ENCODE measurements at places on chromosomes 7 and 10.

GRCh38 chr10:58266826-58267712, 625 bp downstream of the IPMK start:
- DNase-seq = peak; percentile 47

DNA sequence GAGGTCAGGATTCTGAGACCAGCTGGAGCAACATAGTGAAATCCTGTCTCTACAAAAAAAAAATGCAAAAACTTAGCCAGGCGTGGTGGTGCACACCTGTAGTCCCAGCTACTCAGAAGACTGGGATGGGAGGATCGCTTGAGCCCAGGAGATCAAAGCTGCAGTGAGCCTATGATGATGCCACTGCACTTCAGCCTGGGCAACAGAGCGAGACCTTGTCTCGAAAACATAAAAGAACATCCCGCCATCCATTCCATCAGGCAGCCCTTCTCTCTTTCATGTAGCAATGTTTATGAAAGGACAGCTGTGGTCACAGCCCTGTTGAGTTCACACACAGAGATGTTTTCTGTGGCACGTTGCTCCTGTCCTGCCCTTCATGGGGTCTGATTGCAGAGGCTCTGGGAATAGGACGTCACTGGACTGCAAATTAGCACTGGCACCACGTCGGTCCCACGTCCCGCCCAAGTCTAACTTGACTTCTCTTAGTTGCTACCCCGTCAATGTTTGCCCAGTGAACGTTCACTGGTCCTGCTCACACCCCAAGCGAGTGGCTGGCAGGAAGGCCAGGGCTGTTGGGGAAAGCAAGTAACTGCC, 64.5 kb upstream of the MYL10 start:
- DNase-seq = no peak

DNA sequence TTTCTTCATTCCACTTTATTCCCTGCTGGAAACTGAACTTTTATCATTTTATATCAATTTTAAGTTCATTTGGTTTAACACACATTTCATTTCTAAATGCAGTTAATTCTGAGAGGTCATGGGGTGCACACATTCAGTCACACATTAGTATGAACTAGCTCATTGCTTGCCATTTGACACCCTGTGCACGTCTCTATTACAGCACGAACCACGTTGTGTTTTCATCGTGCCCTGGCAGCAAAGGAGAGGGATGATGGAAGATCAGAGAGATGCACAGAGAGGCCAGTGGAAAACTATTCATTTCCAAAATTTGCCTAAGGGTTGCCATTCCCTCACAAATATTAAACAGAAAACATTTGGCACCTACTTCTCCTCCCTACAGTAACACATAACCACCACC, 45.4 kb downstream of the CTNNA3 start:
- no peak for DNase-seq

GRCh38 chr7:127539116-127539515, 46.3 kb downstream of the GCC1 start:
- no peak for DNase-seq

- no peak for DNase-seq
These were observed 3.0 kb downstream of the IKZF1 start for GRCh38 chr7:50307368-50308032.

GRCh38 chr10:71725998-71726579, 6.5 kb upstream of the C10orf105 start:
- peak; percentile 56 for DNase-seq

DNA sequence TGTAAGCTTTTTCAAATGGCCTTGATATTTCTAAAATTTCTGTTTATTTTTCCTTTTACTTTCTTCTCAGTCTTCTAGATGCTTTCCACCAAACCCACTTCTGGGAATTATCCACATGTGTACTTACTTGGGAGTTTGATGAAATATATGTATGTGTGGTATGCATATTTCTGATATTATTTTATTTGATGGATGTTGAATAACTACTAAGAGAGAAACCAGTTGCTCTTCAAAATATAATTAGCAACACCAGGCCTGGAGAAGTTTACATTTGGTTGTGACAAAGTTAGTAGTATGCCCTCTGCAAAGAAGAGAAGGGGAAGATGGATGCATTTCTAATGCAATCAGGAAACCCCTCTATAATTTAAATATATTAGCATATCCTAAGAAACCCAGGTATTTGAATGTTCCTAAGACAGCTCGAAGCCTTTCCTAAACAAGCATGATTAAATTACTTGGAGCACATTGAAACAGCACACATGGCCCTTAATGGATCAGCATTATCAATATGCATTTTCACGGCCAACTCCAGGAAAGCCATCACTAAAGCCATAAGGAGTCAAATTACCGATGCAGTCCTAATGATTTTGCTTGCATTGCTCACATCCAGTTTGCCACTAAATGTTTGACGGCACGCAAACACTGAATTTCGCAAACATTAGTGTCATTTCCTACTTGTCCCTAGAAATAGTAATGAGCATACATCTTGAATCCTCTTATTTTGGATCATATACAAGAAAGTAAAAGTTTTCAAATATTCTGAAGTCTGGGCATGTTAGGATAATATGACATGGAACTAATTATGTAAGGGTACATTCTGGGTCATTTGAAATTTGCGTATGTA, 393.8 kb downstream of the EXOC4 start:
- DNase-seq = no peak

- DNase-seq = no peak
These were observed 3.8 kb downstream of the CLIP2 start for GRCh38 chr7:74292757-74293576.

GRCh38 chr10:3750854-3751253, 34.2 kb downstream of the KLF6 start:
- no peak for DNase-seq

GRCh38 chr10:100000109-100000644, 9.6 kb downstream of the DNMBP start:
- no peak for DNase-seq

DNA sequence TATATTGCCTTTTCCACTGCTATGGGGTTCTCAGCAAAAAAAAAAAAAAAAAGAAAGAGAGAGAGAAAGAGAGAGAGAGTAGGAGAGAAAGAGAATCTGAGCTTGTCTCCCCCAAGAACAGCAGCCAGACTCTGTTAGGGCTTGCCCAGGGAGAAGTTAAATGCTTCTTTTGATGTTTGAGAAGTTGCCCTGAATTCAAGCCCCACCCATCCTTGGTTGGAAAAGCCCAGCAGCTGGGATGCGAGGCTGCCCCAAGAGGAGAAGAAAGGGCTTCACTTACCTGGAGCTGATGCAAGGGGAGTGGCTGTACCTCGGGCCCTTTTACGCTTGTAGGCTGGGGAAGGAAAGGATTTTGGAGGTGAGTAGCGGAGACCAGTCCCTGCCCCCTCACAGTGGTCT, 20.9 kb upstream of the MGMT start:
- DNase-seq = no peak

DNA sequence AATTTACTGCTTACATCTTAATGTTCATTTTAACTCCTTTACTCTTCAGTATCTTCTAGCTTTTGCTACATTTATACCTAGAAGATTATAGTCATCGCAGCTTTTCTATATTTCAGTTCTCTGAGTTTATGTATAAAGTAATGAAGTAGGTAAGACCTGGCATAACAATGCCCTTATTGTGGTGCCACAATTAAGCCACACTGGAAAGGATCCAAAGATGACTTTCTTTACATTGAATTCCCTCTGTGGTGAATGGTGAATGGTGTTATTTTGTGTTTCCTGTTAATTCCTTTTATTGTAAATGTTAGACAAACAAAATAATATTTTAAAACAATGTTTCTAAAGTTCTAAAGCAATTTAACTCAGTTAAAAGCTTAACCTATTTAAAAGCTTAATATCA, 36.2 kb downstream of the SEMA3D start:
- DNase-seq = no peak

DNA sequence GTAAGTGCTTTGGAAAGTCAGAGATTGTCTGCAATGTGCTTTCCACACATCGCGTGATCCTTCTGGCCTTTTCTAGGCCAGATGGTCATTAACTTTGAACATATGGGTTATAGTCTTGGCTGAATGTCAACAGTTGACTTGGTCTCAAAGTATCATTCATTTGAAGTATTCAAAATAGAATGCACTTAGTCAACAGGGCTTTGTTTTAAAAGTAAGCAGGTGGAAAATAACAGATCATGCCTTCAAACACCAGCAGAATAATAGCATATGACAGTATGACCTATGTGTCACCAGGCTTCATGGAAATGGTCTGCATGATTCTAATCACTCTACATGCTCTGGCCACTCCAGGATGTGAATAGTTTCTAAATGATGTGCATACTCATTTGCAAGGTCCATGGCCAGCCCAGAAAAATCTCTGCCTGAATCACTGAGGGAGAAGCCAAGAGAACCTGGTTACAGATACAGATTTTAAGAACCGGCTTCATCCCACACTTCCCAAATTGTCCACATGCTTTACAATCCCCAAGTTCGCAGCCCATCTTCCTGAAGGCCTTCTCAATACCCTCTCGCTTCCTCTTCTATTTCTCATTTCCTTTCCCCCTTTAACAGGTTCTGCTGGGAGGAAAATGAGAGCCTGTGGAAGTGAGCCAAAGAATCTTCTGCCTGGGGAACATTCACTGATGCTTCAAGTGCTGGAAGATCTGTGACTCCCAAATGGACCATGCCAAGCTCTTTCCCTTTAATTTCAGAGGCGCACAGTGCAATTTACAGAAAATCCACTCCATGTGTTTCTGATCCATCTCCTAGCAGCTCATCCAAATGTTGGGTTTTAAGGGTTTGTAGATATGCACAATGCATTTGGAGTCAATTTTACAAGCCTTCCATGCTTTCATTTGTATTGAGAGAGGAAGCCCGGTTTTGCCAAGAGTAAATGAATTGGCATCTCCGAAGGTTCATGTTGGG, 122.8 kb upstream of the GDF10 start:
- peak; percentile 36 for DNase-seq

GRCh38 chr7:143171697-143172096, 11.5 kb upstream of the TAS2R39 start:
- no peak for DNase-seq

DNA sequence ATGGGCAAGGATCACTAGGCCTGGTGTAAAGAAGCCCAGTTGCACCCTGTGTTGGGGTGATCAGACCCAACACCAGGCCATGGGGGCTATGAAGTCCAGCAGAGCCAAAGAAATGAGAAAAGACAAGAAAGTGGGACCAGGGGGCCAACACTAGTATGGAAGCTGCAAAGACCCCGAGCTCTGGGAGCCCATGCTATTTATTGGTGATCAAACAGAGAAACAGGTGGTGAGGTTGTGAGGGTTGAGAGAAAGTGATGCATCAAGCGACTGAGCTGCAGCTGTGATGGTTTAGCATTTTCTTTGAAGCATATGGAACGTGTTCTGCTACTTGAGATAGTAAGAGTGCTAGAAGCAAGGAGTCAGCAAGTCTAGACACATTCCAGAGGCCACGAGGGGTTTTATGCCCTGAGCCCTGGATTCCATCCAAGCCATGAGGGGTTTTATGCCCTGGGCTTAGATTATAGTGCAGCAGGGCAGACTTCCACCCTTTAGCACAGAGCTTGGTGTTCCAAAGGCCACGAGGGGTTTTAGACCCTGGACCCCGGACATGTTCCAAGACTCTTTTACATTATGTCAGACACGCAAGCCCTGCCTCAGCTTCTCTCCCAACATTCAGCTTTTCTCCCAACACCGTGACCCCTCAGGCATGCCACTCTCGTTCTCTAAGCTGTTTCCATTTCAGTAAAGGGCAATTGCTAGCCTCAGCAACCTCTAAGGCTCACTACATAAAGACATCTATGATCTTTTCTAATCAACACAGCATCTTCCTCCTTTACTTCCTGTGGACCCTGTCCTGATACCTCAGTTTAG, 43.1 kb upstream of the GPAM start:
- DNase-seq = no peak

- no peak for DNase-seq
These were observed 56.1 kb downstream of the PAPSS2 start for GRCh38 chr10:87715552-87716347.

- no peak for DNase-seq
These were observed 2.7 kb downstream of the OPN4 start for GRCh38 chr10:86657011-86657395.

DNA sequence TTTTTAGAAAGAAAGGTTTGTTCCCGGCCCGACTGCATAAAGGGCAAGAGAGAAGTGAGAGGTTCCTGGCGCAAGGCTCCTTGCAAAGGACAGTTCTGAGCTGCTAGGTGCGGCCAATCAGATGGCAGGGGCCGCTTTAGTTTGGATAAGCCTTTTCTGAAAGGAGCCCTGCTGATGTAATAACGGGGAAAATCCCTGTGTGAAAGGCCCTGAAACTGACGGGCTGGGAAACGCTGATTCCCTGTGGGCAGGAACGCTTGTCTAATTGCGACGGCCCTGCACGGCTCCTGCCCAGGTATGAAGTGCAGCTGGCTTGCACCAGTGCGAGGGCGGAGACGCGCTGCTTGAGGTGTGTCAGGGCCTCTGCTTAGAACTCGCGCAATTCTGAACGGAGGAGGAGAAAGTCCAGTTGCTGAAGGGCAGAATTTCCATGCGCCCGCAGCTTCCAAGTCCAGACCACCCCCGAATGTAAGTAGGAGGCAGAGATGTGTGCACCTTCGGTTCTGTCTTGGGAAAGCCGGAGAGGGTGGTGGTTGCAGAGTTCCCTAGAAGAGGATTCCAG, 30.5 kb downstream of the TACC2 start:
- DNase-seq = no peak

DNA sequence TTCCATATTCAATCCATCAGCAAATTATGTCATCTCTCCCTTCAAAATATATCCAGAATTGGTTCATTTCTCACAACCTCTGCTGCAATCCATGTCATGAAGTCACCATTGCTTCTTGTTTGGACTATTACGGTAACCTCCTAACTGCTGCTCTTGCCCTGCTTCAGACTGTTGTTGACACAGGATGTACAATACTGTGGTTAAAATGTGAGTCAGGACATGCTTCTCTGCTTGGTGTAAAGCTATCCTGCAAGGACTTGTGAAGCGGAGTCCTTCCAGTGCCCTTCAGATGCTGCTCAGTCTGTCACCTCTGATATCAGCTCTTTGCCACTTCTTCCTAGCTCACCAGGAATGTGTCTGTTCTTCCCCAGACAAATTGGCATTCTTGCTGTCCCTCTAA, 10.4 kb upstream of the NXPH1 start:
- no peak for DNase-seq

DNA sequence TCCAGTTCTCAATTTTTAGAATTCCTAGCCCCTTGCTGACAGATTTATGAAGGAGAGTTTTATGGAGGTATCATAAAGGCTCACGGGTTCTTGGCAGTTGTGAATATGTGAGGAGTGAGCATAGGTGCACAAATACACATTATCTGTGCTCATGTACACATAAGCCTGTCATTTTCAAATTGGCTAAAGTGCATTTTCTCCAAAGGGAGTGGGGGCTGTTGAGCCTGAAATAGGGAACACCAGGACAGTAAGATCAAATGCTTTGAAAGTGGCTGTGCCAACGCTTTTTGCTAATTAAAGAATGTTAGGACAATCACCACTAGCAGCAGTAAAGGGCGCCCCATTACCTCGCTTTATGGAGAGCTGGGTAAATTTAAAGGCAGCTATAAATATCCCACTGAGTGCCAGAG, 8.3 kb upstream of the LRRC4 start:
- DNase-seq = no peak

Measured in astrocyte (in vitro differentiated cells and primary cell).